ENCODE measurements at places on chromosomes 2 and 18.

DNA sequence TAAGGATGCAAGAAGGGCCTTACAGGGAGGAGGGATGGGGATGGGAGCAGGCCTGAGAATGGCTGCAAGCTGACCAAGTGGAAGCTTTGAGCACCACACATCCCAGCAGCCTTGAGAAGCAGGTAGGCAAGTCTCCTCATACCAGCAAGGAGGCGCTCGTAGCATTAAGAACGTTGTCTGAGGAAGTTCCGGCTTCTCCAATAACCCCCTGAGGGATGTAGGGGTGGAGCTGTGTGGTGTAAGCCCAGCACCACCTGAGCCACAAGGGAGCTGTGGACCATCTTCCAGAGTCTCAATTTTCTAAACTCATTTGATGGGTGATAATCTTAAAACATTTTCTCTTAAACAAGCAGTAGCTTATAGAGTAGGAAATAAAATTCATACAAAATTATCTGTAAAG lies 50.6 kb downstream of the ST3GAL5 start:
- no peak for DNase-seq

GRCh38 chr18:65762556-65762955 lies 11.7 kb downstream of the CDH7 start:
- no peak for DNase-seq

- DNase-seq = no peak
Observed at GRCh38 chr18:43589611-43590151, 312.4 kb upstream of the SYT4 start.

GRCh38 chr2:230866756-230867523 lies 2.2 kb downstream of the ITM2C start:
- no peak for DNase-seq

GRCh38 chr2:227267410-227268115 lies 57.5 kb upstream of the MFF start:
- DNase-seq = no peak

- no peak for DNase-seq
Observed at GRCh38 chr2:134174711-134175110, 79.2 kb upstream of the MGAT5 start.

Measured in AG04450 (cell line).